ENCODE measurements at places on chromosomes 16 and 17.

DNA sequence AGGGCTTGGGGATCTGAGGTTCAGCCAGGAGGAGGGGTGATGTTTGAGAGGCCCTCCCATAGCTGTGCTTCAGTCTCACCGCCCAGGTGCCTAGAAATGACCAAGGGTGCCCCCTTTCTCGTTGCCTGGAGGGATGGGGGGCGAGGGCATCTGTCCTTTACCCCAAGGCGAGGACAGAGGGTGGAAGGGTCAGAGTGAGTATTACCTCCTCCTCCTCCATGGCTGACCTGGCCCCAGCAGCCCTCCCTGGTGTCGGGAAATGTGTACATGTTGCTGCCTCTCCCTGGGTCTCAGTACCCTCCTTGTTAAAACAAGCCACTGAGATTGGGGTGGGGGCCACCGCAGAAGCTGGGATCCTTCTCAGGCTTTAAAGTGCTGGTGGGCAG is 2.4 kb downstream of the NECAB2 start:
- no peak for DNase-seq

DNA sequence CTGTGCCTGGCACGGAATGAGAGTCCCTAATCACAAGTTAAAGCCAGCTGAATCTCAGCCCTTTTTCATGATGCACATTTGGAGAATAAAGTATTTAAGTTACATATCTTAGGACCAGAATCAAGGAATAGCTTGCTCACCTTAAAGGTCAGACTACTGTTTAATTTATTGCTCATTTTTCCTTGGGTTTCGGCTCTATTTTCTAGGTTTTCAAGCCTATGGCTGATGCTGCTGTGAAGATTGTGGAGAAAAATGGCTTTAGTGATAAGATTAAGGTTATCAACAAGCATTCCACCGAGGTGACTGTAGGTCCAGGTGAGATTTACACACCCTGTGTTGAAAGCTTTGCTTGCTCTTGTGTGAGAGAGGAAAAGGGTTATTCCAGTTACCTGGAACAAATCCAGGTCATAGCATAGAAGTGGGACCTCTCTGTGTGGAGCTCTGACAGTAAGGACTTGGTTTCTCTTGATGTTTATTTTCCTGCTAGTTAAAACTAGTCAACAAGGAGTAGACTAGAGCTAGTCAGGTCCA is 18.1 kb downstream of the PRMT7 start:
- DNase-seq = no peak

GRCh38 chr17:38621538-38621937 is 15.8 kb upstream of the SRCIN1 start:
- no peak for DNase-seq

- no peak for DNase-seq
Observed at GRCh38 chr17:83175119-83175821, 95.9 kb downstream of the METRNL start.

GRCh38 chr17:81108220-81108619 is 57.1 kb upstream of the PVALEF start:
- no peak for DNase-seq

DNA sequence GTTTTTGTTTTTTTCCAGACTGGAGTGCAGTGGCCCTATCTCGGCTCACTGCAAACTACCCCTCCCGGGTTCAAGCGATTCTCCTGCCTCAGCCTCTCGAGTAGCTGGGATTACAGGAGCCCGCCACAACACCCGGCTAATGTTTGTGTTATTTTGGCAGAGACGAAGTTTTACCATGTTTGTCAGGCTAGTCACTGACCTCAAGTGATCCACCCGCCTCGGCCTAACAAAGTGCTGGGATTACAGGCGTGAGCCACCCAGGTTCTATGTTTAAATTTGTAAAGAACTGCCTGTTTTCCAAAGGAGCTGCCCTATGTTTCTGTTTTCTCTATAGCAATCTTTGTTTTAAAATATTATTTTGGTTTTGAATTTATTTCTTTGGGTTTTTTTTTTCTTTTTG is 13.8 kb upstream of the C16orf87 start:
- no peak for DNase-seq

DNA sequence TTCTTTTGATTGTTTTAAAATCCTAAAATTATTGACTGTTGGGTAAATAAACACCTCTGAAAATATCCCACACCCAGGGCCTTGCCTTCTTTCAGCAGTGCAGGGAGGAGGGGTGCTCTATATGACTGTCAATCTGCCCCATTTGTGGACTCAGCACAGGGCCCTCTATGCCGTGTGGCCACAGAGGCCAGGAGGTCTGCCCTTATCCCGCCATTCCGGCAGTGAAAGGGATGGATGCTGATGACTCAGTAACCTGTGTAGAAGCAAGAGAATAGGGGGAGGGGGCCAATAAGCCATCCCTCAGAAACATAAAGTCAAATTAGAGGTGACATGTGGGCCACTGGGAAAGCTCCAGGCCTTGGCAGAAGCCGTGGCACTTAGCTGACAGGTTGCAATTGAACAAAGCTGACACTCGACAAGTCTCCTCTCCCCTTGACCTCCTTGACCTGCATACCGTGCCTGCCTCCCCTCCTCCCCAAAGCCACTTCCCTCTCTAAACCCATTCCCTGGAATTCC is 281.4 kb upstream of the DYNLRB2 start:
- no peak for DNase-seq
